ENCODE measurements at places on chromosomes 2 and 18.

GRCh38 chr2:162731917-162732804, 106.4 kb downstream of the KCNH7 start:
- peak; percentile 45 for DNase-seq

- no peak for DNase-seq
Observed at GRCh38 chr2:73716543-73717250, 20.4 kb downstream of the TPRKB start.

GRCh38 chr2:168194784-168195522, 52.4 kb downstream of the STK39 start:
- DNase-seq, result no peak

- no peak for DNase-seq
Observed at GRCh38 chr2:166344286-166345113, 31.2 kb downstream of the SCN9A start.

DNA sequence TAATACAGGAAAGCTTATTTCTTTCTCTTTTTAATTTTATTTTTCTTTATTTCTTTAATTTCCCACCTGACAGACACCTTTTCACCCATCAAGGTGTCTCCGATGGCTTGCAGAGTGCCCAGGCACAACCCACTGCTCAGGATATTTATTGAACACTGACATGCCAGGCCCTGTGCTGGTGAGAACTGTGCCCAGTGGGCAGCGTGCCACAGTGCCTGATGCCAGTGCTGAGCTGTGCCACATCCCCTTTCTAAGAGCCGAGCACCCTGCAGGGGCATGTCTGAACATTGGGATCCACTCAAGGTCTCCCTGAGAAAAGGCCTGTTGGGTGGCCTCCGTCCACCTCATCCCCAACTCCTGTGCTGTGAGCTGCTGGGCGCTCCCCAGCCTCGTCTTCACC, 158.6 kb upstream of the RAB6C start:
- DNase-seq, result no peak

DNA sequence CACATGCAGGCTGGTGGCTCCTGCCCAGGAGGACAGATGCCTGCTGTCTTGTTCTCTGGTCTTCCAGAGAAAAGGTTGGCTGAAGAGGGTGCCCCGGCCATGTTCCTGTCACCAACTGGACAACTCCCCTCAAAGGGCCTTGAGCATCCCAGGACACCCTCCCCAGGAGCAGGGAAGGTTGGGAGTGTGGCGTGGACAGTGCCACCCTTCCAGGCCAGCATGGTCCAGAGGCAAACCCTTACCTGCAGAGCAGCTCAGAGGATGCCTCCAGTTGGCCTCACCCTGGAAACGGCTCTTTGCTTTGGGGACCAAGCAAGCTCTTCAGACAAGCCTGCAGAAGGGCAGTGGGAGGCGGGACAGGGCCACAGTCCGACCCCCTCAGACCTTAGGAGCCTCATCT, 4.9 kb upstream of the GPC1 start:
- DNase-seq, result no peak

DNA sequence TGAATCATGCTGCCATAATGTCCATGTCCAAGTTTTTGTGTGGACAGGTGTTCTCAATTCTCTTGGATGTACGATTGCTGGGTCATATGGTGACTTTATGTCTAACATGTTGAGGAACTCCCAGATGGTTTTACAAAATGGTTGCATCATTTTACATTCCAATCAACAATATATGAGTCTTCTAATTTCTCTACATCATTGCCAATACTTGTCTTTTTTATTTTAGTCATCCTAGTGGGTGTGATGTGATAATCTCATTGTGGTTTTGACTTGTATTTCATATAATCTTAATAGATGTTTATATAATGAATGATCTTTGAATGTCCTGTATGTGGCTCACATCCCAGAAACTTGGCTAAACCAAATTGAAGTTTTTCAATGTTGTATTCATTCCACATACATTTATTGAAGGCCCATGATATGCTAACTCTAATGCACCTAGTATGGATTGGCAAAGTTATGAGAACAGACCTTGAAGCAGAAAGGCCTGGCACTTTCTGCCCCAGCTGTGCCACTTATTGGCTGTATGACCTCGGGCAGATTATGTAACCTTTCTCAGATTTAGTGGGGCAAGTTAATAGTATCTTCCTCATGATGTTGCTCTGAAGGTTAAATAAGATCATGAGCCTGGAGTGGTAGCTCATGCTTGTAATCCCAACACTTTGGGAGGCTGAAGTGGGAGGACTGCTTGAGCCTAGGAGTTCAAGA, 205.4 kb downstream of the RAB3GAP1 start:
- no peak for DNase-seq

DNA sequence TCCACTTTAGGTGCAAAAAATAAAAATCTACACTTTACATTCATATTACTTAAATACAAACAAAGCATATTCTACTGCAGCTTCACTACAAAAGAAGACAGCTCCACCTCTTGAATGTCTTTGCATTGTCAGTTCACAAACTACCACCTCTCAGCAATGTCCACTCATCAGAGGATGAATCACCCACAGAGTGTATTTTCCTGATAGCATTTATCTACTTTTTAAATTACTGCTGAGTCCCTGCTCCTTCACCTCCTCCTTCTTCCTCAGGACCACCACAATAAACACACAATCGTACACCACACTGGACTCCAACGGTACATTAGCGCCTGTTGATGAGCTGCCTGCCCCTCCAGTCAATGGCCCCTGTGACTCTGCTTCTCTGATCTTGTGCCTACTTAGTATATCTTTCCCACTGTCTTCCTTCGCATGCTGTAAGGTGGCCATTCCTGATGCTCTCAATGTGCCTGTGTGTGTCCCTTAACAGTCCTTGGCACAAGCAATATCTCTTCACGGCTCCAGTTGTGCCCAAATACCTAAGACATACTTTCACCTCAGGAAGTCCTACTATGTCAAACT, 120.9 kb downstream of the DHRS9 start:
- no peak for DNase-seq

DNA sequence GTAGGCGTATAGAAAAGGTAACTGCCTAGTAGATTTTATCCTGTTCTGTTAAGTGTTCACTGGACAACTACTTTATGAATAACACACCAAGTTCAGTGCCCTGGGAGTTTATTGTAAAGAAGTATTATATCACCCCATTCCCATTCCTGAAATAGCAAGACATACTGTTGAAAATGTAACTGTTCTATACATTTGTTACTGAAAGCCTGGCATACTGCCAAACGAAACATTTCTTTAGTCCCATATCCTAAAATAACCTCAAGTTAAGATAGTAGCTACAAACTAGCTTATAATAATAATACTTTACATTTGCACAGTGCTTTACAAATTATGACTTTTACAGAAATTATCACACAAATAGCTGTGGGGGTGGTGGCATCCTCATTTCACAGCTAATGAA, 25.1 kb downstream of the SPDYA start:
- no peak for DNase-seq
